ENCODE measurements at places on chromosomes 1 and 21.
A peak's percentile ranks its signal among the peaks of the same experiment; 100 is the strongest.

GRCh38 chr1:68409426-68409825, 40.3 kb downstream of the RPE65 start:
- no peak for ATAC-seq

DNA sequence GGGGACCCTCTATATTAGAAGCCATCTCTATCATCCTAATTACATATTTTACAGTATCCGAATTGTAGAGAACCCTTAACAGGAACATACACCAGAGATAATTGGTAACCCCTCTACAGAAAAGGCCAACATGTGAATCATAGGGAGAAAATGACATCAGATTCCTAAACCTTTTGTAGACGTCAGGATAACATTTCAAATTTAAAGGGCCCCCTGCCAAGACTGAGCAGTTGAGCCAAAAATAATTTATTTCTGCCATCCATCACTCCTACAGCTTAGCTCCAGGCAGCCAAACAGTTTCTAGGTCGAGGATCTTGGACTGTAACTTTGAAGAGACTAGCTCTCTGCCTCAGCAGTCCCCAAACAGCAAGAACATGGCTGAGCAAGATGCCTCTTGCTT, 21.2 kb downstream of the ZNF697 start:
- ATAC-seq: no peak

DNA sequence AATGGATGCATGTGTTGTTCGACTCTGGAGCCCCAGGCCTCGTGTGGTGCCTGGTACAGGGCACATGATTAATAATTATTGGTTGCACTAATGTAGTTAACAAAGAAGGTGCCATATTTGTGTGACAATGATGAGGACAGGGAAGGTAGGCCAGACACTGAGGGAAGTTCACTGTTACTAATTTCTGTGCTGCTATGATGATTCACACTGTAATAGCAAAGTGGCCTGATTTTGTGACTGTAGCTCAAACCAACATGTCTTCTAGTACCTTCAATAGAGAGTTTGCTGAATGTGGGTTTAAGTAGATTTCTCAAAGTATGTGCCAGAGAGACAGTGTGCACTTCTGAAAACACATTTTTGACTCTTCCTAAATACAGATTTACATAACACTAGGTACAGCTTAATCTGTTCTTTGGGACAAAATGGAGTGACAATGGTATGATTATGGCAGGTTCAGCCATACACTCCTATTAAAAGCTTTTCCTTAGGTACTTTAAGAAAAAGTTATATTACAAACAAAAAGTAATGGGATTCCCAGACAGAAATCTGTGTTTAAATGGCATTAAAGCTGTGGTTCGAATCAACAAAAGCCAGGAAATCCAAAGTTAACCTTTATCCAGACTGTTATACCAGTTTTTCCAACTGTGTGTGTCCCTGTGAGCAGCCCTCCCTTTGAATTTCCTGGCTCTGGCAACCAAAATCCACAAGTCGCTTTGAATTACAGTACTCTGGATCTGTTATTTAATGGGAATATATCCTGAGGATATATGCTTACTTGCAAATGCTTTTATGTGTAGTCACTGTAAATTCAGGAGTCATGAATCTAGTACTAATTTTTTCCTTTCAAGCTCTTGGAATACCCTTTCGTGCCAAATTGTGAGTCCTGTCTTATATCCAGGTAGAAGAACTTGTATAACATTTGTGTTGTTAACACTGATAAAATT, 277.1 kb upstream of the SGIP1 start:
- ATAC-seq: no peak

DNA sequence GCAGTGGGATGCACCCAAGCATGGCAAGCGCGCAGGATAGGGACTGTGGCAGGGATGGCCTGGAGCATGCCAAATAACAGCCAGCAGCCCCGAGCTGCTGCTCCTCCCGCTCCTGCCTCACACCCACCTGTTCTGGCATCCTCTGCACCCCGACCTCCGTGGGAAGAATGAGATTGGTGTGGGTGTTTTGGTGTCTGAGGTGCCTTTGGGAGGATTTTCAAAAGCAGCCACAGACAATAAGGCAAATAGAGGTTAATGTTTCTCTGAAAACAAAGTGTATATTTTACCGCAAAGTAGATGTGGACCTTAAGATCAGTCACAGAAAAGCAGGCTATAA, 35.5 kb downstream of the IGFN1 start:
- no peak for ATAC-seq

GRCh38 chr1:2049225-2049717, 940 bp upstream of the PRKCZ start:
- no peak for ATAC-seq

GRCh38 chr1:5329068-5329739, 663.0 kb downstream of the NPHP4 start:
- ATAC-seq: no peak

- ATAC-seq: no peak
Measured at GRCh38 chr1:227557962-227558725, 5.2 kb upstream of the ZNF678 start.

- peak; percentile 55 for ATAC-seq
Measured at GRCh38 chr1:64000021-64000420, 203.4 kb upstream of the UBE2U start.

- ATAC-seq: no peak
Measured at GRCh38 chr1:175498002-175498401, 245.4 kb downstream of the TNR start.

GRCh38 chr21:46114963-46115362, 17.1 kb downstream of the COL6A2 start:
- no peak for ATAC-seq

DNA sequence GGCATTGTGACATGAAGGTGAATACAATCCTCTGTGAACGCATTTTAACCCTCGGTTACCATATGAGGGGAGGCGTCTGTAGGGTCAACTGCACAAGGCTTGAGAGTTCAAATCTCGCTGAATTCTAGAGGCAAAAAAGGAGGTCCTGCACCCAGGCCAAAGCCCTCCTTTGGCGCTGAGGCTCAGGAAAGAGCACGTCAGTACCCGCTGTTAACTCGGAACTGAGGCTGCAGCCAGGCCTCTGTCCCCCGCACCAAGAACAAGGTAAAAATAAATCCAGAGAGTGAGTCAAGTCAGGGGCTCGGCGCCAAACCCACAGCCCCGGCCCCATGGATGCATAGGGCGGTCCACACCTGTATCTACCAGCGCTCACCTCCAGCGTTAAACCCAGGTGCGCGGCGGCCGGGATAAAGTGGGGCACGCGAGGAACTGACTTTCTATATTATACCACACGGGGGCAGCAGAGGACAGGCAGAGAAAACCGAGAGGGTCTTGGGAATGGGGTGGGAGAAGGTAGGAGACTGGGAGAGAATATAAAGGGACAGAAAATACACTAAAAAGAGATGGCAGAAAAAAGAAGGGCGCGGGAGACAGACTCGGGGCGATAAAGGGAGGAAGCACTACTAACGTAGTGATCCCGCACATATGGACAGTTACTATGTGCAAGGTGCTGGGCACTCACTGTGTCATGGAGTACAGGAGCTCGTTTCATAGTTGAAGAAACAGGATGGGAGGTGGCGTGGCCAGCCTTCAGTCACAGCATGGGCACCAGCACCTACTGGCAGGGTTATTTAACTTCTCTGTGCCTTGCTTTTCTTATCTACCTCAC, 54.9 kb downstream of the DMRTA2 start:
- peak; percentile 74 for ATAC-seq

GRCh38 chr1:23801338-23801748, 789 bp upstream of the GALE start:
- ATAC-seq: no peak

DNA sequence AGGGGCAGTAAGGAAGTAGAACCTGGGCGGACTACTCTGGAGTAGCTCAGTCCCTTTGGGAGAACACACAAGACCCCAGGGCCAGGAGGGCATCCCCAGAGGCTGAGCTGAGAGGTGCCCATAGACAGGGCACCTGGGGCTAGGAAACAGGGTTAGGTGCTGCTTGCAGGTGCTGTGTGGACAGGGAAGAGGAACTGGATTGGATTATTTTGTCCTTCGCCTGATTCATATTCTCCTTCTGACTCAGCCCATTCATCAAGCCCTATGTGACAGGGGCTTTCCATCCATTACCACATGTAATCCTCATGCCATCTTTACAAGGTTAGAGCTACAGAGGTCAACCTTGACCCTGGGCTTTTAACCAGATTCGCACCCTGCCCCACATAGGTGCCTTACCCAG, 183.9 kb downstream of the C1orf94 start:
- no peak for ATAC-seq

DNA sequence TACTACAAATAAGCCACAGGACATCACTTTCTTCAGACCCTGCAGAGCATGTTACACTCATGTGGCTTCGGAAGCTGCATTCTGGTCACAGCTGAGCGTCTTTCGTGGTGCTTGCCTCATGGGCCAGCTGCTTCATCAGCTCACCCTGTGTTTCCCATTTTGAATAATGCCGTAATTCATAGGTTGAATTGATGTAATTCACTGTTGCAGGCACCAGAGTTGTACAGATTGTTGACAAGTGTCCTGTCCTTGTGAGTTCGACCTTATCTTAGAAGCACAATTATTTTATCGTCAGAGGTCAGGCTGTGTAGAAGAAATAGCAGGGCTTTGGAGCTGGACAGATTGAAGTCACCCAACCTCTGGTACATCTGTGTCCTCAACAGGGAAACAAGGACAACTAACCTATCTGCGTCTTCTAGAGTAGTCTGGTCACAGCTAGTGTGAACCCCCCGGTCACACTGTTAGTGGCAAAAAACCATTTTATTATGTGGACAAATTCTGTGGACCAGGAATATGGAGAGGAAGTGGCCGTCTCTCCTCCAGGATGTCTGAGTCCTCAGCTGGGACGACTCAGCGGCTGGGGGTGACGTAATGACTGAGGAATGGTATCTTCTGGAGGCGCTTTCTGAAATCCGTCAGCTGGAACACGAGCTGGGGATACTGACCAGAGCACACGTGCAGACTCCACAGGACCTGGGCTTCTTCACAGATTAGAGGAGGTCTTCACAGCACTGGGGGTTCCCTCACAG, 17.8 kb downstream of the PKNOX1 start:
- peak; percentile 71 for ATAC-seq

DNA sequence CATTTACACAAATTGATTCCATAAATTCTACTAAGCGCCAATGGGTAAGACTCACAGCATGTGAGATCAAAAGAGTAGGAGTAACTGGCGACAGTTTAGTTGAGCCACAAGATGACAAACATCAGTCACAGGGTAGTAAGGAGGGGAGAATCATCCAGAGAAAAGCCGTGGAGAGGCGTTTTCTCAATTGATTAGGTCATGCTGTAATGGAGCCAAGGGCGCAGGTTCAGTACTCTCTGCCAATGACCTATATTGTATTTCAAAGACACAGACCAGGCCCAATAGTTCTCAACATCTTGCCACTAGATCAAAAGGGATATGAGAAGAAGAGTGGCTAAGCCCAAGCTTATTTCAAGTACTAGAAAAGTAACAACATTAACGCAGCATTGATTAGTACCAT, 467.5 kb downstream of the SMYD3 start:
- no peak for ATAC-seq

- no peak for ATAC-seq
Measured at GRCh38 chr1:26109229-26110164, 2.1 kb upstream of the PDIK1L start.

DNA sequence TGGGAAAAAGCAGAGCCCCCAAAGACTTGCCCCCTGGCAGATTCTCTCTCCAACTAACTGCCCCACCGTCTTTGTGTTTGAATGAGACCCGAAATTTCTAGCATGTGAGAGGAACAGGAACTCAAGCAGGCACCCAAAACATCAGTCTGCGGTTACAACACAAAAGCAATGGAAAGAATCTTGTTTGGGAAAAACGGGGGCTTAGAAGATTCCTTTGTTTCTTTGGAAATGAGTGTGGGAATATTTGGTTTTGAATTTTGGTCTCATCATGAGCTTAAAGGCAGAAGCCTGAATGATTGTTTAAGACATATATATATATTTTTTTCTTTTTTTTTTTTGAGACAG, 188.9 kb upstream of the TMEM51 start:
- ATAC-seq: no peak

DNA sequence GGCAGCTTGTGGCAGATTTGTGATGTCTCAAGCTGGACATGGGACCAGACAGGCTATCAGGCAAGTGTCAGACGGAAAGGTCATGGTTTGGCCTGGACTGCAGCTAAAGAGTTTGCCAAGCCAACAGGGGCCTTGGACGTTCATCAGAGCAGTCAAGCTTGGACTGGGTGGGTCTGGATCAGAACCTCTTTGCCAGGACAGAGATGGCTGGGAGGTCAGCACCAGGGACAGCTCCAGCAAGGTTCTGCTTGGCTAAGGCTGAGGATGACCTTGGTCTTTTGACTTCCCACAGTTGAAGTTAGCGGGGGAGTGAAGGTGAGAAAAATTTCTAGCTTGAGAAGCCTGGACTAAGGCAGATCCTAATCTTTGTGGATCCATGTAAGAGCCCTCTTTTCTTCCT, 68.1 kb downstream of the GRIK3 start:
- ATAC-seq: no peak

DNA sequence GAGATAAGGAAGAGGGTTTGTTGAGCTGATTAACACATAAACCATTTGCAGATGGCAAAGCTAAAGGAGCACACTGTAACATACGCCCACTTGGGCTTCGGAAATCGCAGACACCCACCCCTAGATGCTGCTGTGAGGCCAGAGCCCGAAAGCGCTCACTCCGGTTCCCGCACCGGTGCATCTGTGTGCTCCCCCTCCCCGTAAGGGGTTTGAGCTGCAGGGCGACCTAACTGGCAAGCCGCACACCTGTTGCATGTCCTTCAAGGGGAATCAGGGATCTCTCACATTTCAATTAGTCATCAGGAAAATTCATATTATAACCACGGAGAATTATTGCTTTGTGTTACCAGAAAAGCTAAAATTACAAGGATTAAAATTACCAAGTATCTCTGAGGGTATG, 1.4 kb upstream of the CFH start:
- no peak for ATAC-seq

- ATAC-seq: no peak
Measured at GRCh38 chr1:71640998-71641397, 560.2 kb upstream of the ZRANB2 start.

DNA sequence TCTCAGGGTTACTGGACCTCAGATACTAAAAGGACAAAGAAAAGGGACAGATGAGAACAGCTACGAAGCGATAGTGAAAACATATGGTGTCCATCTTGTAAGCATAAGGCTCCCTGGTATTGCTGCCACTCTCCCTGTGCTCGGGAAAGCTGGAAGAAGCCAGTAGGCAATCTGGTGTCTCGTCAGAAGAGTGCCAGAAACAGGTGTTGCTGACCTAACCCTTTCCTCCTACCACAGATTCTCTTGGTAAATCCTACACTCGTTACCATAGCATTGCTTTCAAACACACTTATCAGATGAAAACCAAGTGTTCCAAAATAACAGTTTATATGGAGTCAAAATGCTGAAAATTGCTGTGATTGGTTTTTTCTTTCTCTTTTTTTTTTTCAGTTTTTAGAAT, 146.3 kb downstream of the NRIP1 start:
- peak; percentile 83 for ATAC-seq

DNA sequence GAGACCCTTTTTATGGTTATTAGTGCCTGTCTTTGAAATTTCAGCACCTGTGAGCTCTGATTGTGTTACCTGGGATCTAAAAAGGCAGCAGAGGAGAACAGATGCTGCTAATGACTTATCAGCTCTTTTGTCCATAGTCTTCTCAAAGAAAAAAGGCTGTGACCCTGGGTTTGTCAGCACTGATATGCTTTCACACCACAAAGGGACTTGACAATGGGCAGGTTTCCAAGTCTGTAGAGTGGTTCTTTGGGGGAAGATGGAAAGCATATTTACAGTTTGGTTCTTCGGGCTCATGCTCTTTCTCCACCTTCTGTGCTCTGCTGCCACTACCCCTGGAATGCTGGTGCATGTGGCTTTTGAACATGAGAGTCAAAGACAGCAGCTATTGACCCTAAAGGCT, 32.0 kb downstream of the DNAJC6 start:
- ATAC-seq: no peak

GRCh38 chr1:24266998-24267397, 52.2 kb upstream of the GRHL3 start:
- no peak for ATAC-seq
